Stomach (tissue), 19 donors: ENCODE measurements at places on chromosomes 2 and 18. TPM values are rescaled to one million over a fixed set of nuclear protein-coding genes. Genes with fewer than 3 reads are reported as not detected.

DNA sequence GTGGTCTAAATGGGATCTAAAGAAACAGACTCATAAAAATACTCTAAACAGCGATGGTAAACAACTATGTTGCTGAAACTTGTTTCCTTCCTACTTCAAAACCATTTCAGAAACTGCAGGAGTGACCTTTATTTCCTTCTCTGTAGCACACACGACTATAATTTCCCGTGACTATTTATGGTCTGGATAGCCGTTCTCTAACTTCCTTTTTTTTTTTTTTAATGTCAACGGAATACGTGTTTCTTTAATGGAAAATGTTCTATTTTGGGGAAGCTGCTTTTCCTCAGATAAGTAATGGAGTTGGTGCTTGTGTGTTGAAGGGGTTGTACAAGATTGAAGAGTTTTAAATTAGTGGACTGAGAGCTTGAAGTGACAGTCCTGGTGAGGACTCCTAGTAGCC lies 224.1 kb downstream of the PHLPP1 start:
- no peak for DNase-seq

GRCh38 chr18:72848503-72849237 lies 19.1 kb downstream of the NETO1 start:
- DNase-seq: no peak

DNA sequence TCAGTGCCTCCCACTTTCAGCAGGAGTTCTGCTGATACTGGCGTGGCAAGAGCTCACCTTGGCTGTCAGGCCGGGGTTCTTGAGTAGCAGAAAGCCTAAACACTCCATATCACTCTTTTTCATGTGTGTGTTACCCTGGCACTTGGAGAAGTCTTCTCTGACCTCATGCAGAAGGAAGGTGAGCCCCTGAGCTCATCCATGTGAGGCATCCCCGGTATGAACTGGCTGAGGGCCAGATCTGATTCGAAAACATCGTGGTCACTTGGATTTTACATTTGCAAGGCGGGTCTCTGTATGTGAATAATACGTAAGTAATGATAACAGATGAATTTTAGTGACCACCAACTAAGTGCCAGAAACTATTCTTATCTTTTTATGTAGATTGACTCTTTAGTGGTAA lies 93.6 kb downstream of the RAPGEF4 start:
- DNase-seq: no peak

DNA sequence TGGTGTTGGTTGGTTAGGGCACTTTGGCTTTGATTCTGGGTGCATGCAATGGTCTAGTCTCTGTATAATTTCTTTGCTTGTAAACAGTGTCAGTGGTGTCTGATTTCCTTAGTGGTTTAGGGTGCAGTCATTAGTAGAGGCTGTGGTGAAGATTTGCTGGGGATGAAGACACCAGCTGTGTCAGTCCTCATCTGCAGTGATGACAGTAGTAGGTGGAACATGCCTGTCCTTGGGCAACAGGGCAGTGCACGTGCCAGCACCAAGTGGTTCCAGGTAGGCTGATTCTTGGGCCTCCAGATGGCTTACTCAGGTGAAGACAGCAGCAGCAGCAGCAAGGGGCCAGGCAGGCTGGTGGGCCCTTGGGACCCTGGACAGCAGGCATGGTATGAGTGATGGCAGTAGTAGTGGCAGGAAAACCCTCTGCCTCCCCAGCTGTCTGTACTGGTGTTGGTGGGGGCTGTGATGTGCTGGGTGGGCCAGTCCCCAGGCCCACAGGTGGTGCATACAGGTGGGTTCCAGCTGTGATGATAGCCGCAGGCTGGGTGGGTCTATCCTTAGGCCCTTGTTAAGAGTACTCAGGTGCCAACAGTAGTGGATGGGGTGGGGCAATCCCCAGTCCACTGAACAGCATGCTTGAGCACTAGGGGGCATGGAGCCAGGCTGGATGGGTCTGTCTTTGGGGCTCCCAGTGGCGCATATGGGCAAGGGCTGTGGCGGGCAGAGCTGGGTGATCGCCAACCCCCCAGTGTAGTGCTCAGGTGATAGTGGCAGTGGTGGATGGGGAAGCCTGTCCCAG lies 140.7 kb upstream of the THUMPD2 start:
- no peak for DNase-seq

GRCh38 chr2:112048887-112049286 lies 6.2 kb upstream of the TMEM87B start:
- peak; percentile 79 for DNase-seq

- DNase-seq: no peak
Observed at GRCh38 chr2:81648806-81649205, 1344.3 kb upstream of the LRRTM1 start.

DNA sequence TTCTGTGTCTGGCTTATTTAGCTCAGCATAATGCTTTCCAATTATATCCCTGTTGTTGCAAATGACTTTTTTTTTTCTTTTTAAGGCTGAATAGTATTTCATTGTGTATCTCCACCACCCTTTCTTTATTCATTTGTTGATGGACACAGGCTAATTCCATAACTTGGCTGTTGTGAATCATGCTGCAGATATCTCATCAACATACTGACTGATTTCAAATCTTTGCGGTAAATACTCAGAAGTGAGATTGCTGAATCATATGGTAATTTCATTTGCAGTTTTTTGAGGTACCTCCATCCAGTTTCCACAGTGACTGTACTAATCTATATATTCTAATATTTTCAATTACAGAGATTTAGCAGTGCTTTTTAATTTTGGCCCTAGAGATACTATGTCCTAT lies 266.2 kb downstream of the TMX3 start:
- DNase-seq: no peak

GRCh38 chr2:23712756-23713151 lies 214.2 kb downstream of the ATAD2B start:
- no peak for DNase-seq

Gene ANKRD30B
- total RNA-seq: not detected

Gene STPG4
- total RNA-seq: not detected

Gene SMAD2
- total RNA-seq: 29.5 TPM

Gene CD302
- 32.5 TPM for total RNA-seq

Gene LRATD1
- total RNA-seq: 4.4 TPM

Gene NCKAP5
- total RNA-seq: 8.0 TPM

Gene CFAP221
- total RNA-seq: 15.1 TPM

Gene C2orf74
- total RNA-seq: 1.8 TPM

Gene PHLPP1
- 77.0 TPM for total RNA-seq

Gene TFCP2L1
- 62.4 TPM for total RNA-seq
